ENCODE measurements at places on chromosomes 2 and 18. TPM values are rescaled to one million over a fixed set of nuclear protein-coding genes. Genes with fewer than 3 reads are reported as not detected.
A peak's percentile ranks its signal among the peaks of the same experiment; 100 is the strongest.

KIF1A gene
- 0.51 TPM for total RNA-seq

DNA sequence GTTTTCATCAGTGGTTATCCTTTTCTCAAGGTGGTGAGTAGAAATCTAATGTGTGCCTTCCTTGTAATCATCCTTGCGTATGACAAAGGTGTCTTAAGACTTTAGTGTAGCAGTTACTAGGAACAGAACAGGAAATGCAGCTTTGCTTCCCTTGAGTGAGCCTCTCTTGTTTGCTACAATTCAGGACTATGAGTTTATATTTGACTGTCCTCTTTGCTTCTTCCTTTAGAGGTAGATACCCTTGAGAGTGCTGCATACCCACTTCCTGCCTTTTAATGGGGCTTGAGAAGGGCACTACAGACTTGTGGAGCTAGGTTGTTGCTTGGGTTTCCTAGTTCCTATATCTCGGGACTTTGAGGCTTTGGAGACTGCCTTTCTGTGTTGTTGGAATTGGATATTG is 3.8 kb downstream of the KCNJ13 start:
- no peak for DNase-seq

DNA sequence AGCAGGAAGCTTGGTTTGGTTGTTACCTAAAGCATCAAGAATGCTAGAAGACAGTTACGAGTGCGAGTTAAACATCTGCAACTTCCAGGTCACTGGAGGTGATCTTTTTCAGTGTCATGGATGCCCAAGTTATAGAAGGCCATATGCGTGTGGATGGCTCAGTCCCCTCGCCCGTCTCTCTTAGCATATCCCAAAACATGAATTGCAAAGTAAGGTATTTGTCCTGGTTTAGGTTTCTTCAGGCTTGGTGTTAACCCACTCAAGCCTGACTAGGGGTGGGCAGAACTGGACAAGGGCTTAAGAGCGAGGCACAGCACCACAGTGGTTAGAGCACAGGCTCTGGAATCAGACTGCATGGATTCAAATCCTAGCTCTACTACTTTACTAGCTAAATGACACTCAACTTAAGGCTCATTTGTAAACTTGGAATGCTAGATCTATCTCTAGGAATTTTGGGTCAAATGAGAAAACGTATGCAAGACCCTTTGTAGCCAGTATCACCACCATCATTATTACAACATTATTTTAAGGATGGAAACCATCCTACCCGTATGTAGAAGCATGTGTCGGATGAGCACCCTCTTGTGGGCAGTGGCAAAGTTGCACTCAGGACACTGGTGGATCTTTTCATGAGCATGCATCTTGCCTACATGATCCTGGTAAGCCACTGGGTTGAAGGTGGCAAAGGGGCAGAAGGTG is 11.2 kb downstream of the ZNF142 start:
- peak; percentile 39 for DNase-seq

DNA sequence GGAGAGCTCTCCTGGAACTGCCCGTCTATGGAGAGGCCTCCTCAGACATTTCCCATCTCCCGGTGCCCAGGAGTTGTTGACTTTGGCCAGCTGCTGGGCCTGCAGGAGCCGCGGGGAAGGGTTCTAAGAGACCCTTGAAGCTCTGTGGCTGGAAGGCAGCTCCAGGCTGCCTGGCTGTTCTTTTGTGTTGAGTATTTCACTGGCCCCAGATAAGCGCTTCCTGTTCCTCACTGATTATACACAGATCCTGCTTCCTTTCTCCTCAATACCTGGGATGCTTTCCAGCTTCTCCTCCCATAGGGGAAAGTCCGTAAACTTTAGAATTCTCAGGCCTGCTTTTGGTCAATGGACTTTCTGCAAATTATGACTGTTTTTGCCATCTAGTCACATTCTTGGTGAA is 57.8 kb downstream of the TGOLN2 start:
- DNase-seq, result no peak

- no peak for DNase-seq
Measured at GRCh38 chr18:75253784-75254183, 43.2 kb downstream of the TSHZ1 start.

- DNase-seq, result no peak
Measured at GRCh38 chr2:233542507-233542906, 24.1 kb downstream of the USP40 start.

- DNase-seq, result no peak
Measured at GRCh38 chr18:9772847-9773677, 65.0 kb downstream of the RAB31 start.

ADD2 gene
- 4.7 TPM for total RNA-seq

TYW5 gene
- total RNA-seq, result 11.7 TPM

GRCh38 chr18:48152549-48152948 is 222.1 kb upstream of the SMAD2 start:
- no peak for DNase-seq

DNA sequence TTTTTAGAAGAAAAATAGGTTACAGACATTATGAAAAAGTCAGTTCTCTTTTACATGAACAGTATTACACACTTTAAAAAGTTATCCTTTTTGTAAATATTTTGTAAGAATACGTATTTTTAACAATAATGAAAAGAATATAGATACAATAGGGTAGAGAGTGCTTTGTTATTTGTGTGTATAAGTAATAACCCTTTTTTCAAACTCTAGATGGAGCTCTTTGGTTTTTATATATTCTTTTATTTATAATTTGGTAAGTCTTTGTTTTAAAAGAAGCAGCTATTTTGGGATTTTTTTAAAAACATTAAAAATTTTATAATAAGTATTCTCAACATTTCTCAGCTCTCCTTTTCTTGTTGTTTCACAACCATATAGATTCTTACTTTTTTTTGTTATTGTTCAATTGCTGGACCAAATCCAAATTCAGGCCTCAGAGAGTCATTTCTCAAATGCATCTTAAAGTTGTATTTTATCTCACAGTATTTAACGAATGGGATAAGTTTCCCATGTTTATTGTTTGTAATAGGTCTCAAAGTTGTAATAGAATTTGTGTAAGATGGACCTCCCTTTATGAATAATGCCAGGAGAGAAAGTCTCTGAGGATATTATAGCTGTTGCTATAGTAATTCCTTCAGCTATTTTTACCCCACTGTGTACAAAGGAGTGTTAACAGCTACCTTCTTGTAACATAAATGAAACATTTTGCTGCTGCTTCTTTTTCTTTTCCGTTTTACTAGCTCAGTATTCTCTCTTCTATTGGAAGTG is 46.4 kb downstream of the ACYP2 start:
- no peak for DNase-seq

- DNase-seq, result no peak
Measured at GRCh38 chr2:98516571-98516970, 71.9 kb downstream of the INPP4A start.

DNA sequence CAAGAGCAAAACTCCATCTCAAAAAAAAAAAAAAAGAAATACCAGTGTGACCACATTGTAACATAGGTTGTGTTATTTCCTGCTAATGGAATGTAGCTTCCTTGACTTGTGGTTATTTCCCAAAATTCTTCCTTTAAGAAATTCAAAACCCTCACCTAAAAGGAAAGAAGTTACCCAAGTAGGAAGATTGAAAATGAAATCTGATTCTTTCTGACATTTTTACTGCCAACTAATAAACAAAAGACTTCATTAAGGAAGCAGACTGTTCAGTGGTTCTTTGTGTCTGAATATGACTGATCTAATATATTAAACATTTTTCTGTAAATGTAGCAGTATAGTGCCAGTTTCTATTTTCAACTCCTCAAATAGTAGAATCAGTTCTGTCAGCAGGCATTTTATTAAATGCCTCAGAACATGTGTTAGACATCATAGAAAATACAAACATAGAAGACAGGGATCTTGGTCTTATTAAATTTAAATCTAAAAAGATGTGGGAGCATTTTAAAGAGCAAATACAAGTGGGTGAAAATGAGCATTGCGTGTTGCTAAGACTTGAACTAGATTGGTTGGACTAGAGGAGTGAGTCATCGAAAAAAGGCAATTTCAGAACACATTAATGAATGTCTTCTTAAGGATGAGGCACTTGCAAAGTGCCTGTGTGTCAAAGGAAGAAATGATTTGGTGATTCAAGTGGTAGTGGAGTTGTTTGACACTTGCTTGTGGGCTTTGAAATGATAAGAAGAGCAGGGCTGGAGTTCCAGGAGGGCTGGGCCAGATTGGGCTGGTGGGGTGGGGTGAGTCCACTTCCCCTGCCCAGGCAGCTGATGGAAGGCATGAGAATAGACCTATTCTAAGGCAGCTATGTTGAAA is 53.4 kb downstream of the PKP4 start:
- no peak for DNase-seq

- DNase-seq, result no peak
Measured at GRCh38 chr2:85669549-85669948, 1.6 kb upstream of the SFTPB start.

DNA sequence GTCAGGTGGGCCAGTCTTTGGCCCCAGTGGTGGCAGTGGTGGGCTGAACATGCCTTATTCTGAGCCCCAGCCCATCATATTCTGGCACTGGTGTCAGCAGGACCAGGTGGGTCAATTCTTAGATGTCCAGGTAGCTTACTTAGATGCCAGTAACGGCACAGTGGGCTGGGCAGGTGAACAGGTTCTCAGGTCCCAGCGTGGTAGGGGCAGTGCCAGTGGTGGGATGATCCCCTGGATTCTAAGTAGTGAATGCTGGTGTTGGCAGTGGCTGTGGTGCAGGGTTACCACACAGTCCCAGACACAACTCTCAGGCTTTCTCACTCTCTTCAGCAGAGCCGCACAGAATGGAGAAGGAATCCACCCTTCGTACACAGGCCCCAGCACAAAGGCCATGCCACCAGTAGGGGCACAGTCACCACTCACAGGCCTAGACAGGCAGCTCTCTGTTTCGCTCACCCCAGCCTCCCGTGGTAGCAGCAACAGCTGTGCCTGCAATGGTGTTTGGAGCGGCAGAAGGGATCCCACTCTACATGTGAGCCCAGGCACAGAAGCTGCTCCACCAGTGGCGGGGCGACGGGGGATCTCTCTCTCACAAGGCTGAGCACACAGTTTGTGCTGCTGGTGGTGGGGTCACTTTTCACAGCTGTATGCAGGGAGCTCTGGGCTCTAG is 97.3 kb downstream of the ANKRD12 start:
- no peak for DNase-seq

DNA sequence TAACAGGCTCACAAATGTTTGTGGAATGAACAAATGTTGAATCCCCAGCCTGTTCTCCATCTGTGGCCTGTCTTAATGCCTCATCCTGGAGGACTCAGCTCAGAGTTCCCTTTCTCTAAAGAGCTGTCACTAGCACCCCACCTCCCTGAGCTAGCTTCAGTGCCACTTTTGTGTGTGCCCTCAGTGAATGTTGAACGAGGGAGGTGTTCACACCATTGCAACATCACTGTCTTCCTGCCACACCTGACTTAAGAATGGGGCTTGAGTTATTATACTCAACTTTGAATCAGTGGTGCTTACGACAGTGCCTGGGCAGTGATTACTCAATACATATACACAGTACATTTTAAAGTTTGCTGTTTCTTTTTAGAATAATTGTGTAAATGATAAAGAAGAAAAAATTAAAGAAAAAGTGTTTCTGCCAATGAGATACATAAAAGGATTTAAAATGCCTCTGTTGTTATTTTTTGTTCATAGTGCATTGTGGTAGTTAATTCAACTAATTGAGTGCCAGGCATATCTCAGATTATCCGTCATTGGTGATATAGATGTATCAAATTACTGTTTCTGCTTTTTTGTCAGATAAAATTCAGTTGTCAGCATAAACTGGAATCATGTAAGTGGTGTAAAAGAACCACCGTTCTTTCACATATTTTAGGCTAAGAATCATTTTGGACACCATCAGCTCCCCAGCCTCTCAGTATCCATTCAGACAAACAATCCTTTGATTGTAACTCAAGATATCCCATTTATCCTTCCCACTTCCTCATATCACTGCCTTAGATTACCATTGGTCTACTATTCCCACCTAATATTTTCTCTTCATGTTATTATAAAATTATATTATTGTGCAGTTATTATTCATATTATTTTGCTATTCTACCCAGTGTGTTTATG is 304.7 kb downstream of the PTPRM start:
- no peak for DNase-seq

DNA sequence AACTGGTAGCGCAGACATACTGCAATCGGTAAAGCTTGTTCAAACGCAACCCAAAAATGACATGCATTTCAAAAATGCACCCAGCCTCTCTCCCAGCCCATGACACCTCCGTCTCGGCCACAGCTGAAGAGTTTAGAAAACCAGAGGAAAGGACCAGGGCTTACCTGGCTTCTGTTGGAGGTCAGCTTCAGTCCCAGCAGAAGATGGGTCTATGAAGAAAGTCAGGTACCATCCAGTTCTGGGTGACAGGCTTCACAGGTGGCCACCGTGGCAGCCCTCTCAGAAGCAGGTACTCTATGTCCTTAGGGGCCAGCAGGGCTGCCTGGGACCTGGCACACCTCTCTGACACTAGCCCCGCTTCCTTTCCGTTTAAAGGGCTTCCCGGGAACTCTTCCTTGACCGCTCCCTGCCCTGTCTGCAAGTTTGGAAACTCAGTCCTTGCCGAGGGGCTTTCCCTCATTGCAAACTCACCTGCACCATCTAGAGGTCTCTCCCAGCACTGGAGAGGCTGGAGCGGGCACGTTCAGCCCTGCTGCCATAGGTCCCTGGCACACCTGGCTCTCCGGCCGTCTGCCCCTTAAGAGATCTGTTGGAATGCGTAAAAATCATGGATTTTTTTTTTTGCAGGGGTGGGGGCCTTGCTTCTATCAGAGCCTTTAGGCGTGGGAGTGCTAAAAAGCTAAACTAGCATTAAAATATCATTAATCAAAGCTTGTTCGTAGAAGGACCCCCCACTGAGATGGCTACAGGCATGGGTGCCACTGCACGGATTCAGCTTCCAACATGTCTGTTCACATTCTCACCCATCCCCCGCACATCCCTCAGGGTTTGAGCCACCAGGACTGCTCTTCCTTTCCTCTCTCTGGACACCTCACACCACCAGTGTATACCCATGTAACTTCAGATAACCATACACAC is at the start of gene EDAR:
EDAR (minus strand) TSS at position 425 of the 918 bp plus-strand sequence. CDS start 58,206 bp downstream, outside the sequence.
- peak; percentile 29 for DNase-seq

CHST9 gene
- total RNA-seq, result not detected

- DNase-seq, result no peak
Measured at GRCh38 chr2:227696990-227697679, 20.7 kb downstream of the SLC19A3 start.

KCNG2 gene
- total RNA-seq, result not detected

DNA sequence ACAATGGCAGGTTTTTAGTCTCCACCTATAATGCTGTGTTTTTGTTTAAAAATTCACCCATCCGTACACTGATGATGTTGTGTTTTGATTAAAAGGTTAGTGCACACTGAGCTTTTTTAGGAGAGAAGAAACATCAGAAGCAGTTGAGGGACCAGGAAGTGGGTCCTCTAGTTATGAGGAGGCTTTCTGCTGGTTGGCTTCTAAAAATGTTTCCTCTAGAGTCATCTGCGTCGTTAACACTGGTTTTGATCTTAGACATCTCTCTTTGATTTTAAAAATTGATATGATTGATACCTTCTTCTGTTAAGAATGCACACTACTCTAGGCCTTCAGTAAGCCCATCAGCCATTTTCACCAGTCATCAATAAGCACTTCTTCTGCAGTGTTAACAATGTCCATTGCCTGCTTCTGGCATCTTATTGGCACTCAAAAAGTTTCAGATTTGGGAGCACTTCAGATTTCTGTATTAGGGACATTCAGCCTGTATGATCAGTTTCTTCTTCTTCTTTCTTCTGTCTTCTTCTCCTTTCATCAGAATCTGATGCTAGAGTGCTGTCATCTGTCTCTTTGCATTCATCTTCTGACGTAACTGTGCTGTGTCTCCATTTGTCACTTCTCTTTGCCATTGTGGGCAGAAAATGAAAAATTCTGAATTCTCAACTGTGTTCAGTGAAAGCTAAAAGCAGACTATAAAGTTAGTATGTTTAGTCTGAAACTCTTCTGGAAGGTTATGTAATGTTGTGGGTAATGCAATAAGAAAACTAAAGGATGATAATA is 56.3 kb downstream of the PHLPP1 start:
- no peak for DNase-seq
